ENCODE measurements at places on chromosomes 5 and 9.

GRCh38 chr9:12425878-12426864 is 267.0 kb upstream of the TYRP1 start:
- DNase-seq: no peak

DNA sequence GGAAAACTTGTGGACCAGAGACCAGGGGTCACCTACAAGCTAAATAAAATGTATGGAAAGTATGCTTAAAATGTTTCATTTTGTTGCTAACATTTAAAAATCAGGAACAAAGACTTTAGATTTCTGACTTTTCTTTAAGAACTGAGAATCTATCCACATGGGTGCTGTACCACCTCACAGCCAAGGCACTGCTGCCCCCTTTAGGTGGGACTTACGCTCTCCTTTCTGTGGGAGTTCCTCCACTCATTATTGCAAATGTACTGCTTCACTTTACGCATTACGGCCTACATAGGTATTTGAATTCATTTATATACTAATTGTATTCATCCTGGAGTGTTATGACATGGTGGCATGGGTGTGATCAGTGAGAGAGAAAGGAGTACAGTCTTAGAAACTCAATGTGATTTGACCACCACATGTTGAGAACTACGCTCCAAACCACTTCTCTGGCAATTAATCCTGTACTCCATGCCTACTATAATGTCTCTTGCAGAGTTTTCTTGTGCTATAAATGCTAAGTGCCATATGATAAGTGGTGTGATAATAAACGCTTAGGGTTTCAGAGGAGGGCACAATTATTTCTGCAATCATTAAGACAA is 24.7 kb upstream of the CETN3 start:
- no peak for DNase-seq

DNA sequence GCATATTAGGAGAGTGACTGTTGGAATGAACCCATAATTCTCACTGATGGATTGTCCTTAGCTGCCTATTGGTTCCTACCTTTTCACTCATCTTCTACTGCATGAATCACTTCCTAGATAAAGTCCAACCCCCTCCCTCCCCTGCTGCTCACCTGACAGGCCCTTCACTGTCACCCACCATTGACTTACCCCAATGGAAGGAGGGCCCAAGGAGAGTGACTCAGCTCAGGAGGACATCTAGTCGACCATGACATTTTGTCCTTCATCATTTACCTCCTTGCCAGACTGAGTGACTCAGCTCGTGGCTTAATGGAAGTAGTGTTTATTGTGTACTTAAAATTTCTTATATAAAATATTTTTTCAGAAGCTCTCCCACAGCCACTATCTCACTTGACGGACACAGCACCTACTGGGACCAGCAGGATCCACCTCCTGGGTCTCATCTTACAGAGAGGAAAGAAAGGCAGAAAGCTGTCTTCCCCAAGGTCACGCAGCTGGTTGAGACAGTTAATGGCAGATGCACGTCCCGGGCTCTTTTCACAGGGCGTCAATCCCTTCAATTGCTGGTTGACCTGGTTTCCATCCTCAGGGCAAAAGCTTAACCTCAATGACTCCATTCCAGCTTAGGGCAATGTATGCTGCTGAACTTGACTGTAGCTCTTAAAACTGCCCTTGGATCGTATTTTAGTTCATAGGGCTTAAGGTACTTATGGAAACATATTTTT is 142.3 kb downstream of the MARCHF11 start:
- no peak for DNase-seq

DNA sequence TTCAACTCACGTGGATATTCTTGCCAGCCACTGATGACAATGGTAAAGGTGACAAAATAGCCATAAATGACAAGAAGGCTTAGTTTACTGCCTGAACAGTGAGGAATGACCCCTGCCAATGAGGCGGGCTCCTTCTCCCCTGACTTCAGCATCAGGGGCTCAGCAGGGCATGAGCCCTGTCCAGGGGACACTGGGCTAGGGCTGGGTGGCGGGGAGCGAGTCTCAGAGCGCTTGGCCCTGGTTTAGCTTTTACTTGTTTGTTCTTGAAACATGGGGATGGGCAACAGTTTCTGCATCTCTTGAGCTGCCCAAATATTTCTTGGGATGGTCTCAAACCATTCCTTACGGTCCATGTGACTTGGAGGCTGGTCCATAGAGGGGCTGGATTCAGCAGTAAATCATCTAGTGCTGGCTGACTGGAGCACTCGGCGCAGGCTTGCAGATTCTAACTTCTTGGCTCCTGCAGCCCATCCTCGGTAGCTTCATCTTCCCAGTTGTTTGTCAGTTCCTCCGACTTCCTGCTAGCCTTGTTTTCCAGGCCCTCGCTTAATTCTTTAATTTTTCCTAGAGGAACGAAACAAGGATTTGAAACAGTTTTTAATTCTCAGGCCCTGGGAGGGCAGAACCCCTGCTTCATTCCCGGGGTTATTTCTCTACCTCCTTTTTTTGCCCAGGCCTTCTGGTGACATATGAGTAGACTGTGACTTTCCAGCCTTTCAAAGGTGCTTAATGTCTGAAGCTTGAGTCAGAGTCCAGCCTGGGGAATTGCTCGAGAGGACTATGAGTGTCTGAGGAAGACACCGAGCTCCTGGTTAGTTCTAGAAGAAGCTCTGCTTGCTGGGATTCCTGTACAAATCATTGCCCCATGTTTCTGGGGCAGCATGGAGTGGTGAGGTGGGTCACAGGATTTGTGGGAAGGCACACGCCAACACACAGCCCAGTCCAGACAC is 4.5 kb upstream of the HMCN2 start:
- no peak for DNase-seq

GRCh38 chr5:80154749-80155148 is 101.1 kb downstream of the SERINC5 start:
- DNase-seq: no peak

DNA sequence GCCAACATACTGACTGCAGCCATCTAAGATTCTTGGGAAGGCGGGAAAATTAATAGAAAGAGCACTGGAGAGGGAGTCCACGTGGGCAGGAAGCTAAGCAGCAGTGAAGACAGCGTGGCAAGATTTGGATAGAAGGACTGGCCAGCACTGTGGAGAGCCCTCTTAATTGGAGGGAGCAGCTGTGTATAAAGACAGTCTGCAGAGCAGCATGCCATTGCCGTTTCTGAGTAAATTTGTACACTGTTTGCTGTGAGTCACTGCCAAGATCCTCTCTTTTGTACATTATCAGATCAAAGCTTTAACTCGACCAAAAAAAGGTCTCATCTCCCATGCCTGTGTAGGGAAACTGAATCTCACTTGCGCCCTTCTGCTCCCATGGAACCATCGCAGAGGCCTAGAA is 45.3 kb downstream of the INSYN2B start:
- no peak for DNase-seq

DNA sequence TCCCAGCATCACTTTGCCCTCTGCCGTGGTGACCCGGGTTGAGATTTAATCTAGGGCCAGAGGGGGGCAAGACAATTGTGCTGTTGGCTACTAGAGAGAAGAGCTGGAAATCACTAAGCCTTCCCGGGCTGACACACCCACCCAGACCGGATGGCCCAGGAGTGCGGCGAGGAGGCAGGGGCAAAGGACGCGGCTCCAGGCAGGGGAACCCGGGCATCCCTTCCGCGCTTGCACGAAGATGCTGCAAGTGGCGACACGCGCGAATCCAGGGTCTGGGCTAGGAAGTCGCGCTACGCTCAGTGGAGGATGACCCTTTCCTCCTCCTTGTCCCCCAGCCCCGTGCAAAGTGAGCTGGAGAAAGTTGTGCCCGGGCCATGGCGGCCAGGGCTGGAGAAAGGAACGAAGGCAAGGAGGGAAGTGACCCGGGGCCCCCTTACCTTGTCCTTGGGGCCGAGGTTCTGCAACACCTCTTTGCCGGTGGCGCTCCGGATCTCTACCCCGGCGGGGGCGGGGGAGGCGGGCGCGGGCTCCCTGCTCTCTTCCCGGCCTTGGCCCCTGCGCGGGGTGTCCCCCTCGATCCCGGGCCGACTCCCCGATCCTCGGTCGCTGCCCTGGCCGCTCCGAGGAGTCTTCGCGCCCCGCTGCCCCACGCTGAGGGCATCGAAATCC is 693 bp downstream of the DPYSL3 start:
- no peak for DNase-seq

GRCh38 chr5:56142614-56143372 is 90.3 kb downstream of the ANKRD55 start:
- no peak for DNase-seq

- DNase-seq: no peak
Observed at GRCh38 chr5:34657274-34657921, 1.3 kb downstream of the RAI14 start.

- peak; percentile 8 for DNase-seq
Observed at GRCh38 chr9:137406876-137407589, 15.9 kb downstream of the EXD3 start.
